ENCODE measurements at places on chromosomes 12 and 14.

DNA sequence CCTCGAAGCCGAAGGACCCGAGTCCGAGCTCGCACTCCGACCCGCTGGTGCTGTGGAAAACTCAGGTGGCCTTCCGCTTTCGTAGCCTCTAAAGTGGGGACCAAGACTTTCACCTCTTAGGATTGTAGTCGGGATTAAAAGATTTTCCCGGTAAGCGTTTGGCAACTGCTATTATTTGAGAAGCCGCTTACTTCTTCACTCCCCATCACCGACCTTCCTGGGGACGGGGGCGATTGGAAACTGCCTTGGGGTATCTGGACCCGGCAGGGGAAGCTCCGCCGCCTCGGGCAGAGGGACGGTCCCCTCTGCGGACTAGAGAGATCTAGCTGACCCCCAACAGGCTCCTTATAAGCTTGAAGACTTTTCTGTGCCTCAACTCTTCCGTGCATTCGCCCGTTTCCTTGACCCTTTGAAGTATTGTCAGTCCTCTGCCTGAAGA is 659 bp downstream of the TRAFD1 start:
- no peak for DNase-seq

- no peak for DNase-seq
These were observed 12.5 kb downstream of the NRXN3 start for GRCh38 chr14:78182722-78183121.

- no peak for DNase-seq
These were observed 217.2 kb downstream of the SLC15A4 start for GRCh38 chr12:128606538-128606937.

DNA sequence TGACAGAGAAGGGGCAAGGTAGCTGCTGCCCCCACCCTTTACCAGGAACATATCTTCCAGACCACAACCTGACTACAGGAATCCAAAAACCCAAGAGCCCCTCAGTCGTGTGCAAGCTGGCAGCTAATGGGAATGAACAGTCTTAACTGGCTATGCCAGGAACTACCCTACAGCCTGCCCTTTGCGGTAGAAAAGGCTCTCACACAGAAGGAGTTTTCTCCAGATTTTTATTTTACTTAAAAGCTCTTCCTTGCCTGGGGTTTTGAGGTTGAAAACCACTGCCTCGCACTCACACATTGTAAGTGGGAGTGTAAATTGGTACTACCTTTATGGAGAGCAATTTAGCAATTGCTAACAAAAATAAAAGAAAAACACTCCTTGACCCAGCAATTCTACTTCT is 28.3 kb downstream of the PITPNM2 start:
- DNase-seq: no peak

- peak; percentile 36 for DNase-seq
These were observed 2.0 kb downstream of the SERPINA4 start for GRCh38 chr14:94562941-94563883.

DNA sequence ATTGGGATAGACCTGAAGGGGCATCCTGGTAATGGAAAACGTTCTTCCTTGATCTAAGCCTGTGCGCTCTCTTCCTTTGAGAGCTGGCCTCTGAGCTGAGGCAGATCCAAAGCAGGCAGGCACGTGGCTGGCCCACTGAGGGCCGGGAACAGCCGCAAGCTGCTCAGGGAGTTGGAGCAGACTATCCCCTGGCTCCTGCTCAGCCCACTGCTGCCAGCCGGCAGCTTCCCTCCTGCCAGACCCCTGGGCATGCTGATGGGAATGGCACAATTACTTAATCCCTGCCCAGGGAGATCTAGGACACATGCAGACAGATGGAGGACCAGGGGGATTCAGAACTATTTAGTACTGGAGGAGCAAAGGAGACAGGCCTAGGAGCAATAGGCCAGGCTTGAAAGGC is 14.4 kb downstream of the NEUROD4 start:
- peak; percentile 50 for DNase-seq

DNA sequence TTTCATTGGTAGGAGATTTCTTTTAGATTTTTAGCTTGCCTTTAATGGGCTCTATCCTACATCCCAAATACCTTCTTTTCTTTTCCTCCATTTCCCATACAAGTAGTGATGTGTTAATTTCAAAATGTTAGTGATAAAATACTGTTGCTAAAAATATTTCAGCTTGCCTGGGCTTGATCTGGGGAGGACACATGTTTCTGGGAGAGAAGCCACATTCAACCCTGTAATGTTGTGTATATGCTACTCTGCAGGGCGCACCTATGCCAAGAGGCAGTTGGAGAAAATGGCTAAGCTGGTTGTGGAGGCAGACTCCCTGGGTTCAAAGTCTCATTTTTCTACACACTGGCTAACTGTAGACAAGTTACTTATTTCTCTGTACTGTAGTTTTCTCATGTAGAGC is 26.3 kb downstream of the FLRT2 start:
- no peak for DNase-seq

- DNase-seq: peak; percentile 67
These were observed 8.9 kb downstream of the IKZF4 start for GRCh38 chr12:56029666-56030293.

DNA sequence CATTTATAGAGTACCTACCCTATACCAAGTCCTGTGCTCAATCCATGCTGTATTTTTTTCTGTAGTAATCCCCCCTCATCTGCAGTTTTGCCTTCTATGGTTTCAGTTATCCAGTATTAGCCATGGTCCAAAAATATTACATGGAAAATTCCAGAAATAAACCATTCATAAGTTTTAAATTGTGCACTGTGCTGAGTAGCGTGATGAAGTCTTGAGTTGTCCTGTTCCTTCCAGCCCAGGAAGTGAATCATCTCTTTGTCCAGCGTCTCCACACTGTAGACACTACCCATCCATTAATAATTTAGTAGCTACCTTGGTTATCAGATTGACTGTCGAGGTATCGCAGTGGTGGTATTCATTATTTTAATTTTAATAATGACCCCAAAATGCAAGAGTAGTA is 54.2 kb downstream of the SUDS3 start:
- no peak for DNase-seq

DNA sequence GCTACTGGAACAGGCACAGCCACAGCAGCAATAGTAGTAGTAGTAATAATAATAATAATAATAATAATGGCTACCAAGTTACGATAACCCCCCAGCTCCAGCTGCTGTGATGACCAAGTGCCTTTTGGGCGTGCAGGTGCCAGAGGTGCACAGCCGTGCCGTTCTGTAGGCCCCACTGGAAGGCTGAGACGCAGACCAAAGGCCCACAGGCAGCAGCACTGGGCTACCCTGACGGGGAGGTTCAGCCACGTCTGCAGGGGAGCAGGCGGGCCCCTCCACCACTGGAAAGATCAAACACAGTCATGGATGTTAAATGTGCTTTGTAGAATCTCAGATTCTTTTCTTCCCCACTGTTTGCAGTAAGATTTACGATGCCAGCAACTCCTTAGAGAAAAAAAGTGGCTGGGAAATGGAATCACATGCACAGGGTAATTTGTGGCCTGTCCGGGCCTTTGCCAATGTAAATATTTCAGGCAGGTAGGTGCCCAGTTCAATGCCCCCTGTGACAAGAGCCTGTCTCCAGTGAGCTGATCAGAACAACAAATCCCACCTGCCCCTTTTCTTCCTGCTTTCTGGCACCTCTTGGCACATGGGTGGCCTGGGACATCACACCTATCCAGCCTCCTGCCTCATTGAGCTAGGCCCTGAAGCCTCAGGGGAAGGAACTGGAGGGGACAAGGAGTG is 32.6 kb downstream of the CCDC85C start:
- no peak for DNase-seq

- DNase-seq: no peak
These were observed 37.2 kb downstream of the SUPT16H start for GRCh38 chr14:21346532-21347135.

DNA sequence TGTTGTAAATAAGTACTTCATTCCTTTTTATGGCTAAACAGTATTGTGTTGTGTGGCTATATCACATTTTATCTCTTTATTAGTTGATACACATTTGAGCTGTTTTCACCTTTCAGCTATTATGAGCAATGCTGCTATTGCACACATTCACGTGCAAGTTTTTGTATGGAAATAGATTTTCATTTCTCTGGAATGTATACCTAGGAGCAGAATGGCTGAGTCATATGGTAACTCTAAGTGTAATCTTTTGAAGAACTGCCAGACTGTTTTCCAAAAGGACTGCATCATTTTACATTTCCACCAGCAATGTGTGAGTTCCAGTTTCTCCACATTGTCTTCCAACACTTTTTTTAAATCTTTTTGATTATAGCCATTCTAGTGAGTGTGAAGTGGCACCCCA is 134.0 kb downstream of the SRGAP1 start:
- DNase-seq: no peak

DNA sequence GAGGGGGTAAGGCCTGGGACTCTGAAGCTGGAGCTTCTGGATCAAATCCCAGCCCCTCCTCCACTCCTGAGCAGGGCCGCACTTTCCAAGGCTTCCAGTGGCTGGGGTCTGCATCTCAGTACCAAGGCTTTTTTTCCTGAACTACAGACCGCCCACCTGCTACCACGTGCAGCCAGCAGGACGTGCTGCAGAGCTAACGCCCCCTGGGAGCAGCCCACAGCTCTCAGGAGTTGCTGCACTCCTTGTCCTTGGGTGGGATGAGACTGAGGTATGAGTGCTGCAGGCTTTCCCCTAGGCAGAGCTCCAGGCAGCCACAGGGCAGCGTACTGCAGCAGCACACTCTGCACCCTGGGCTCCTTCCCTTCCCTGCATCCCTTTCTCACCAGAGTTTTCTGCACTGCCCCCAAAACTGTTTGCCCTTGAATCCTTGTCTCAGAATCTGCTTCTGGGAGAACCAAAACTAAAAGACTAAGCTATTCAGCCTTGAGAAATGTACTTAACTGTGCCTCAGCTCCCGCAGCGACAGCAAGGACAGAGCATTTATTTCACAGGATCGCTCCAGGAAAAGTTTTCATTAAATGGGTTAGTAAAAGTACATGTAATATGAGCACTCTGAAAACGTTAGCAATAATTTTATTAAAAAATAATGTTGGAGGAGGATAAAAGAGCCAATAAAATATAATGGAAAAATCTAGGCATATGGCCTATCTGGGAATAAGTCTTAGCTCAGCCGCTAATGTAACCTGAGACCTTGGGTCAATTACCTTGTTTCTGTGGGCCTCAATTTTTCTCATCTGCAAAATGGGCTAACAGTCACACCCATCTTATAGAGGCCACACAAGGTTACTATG is 25.5 kb downstream of the RBM19 start:
- no peak for DNase-seq

DNA sequence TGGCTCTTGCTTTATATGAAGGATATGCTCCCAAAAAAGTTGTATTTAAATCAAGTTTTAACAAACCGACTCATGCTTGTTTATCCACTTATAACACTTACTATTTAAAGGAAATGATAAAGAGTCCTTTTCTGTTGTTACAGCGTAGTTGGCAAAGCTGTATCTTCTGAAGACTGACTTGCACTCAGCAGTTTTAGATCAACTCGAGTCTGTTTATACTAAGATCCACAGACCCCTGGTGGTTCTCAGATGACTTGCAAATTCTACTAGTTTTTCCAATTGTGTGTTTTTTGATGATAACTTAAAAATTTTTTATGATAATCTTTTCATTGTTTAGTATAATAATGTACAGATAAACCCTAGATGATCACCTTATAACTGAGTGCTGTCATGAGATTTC is 475.8 kb downstream of the RGS6 start:
- DNase-seq: no peak

GRCh38 chr12:40622246-40622838 is 69.9 kb upstream of the CNTN1 start:
- peak; percentile 69 for DNase-seq

GRCh38 chr12:3882896-3883564 is 9.8 kb upstream of the PARP11 start:
- no peak for DNase-seq

- no peak for DNase-seq
These were observed 172.2 kb downstream of the BRMS1L start for GRCh38 chr14:35998303-35998702.

- DNase-seq: no peak
These were observed 47.4 kb upstream of the SRSF5 start for GRCh38 chr14:69719501-69719951.

DNA sequence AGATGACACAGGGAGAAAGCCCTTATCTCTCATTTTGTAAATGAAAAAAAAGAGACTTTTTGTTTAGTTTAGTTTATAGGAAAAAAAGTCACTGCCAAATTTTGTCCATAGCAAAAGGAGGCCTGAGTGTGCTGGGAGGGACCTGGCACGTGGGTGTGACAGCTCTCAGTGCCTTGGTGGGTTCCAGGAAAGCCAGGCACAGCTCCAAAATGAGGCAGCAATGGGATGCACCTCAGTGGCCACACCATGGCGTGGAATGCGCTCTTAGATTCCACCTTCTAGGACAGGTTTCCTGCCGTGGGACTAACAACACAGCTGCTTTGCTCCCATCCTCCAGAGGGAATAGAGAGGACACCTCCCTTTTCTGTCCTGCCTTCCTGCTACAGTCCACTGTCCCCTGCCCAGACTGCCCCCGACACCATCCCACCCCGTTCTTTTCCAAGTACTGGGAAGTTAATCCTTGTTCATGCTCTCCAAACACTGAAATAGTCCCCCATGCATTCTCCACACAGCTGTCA is 207.6 kb downstream of the EMP1 start:
- no peak for DNase-seq

GRCh38 chr12:121713257-121713777 is 765 bp downstream of the TMEM120B start:
- DNase-seq: peak; percentile 57

GRCh38 chr12:7058163-7058845 is 2.2 kb upstream of the C1S start:
- no peak for DNase-seq

GRCh38 chr12:5506821-5507231 is 74.9 kb downstream of the NTF3 start:
- DNase-seq: peak; percentile 40

DNA sequence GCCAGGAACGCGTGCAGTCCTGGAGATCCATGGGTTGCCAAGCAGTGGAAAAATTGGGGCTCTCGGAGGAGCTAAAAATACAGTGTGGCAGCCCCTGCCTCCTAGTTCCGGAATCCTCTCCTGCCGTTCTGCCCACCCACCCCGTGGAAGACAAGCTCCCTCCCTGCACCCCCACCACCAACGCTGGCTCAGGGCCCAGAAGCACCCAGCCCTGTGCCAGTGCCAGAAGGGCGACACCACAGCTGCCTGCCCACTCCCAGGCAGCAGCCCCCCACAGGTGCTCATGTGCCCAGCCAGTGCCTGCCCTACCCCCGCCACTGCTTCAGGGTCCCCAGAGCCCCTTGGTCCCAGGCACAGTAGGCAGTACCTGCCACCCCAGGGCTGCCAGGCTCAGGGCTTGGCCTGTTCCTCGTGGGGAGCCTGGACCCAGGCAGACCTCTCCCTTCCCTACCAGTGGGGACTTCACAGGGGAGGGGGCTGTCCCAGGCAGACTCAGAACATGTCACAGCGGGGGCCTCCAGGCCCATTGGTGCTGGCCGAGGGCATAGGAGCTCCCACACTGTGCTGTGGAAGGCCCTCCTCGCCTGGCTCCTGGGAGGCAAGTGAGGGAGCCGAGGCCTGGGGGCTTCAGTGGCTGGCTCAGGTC is 7.4 kb downstream of the INF2 start:
- no peak for DNase-seq

GRCh38 chr12:74537126-74537706 is 419 bp upstream of the ATXN7L3B start:
- DNase-seq: no peak

DNA sequence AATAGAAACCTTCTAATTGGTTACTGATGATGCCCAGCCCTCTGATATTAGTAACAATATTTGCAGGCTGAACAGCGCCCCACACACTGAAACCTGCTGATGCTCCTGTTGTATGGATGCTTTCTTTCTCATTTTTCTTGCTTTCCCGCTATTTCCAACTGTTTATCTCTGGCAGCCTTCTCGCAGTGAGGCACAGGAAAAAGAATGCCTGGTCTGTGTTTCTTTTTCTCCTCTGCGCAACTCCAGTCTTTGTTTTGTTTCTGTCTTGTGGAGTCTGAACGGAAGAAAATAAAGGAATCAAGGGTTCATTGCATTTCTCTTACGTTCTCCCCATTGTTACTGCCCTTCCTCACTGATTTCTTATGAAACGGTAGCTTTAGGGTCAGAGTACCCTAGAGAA is 451.2 kb downstream of the EGLN3 start:
- no peak for DNase-seq
